Heart right ventricle (tissue), 16 donors: ENCODE measurements at places on chromosomes 6 and 20. TPM values are rescaled to one million over a fixed set of nuclear protein-coding genes. Genes with fewer than 3 reads are reported as not detected.

Gene C20orf202
- 0.90 TPM for total RNA-seq

Gene CST2
- total RNA-seq: not detected

Gene MTFR2
- total RNA-seq: not detected

Gene SH3BGRL2
- total RNA-seq: 7.4 TPM

Gene LY86
- total RNA-seq: 2.4 TPM

Gene TNF
- 0.49 TPM for total RNA-seq

Gene AFDN
- total RNA-seq: 52.3 TPM

Gene BCAS1
- total RNA-seq: not detected

Gene PAX1
- not detected for total RNA-seq

Gene LAMA5
- 65.4 TPM for total RNA-seq

Gene SLC44A4
- 0.24 TPM for total RNA-seq

Gene DSTN
- 692 TPM for total RNA-seq

Gene UBE2C
- 8.6 TPM for total RNA-seq

Gene SFTA2
- total RNA-seq: not detected

Gene BFSP1
- total RNA-seq: 0.76 TPM

Gene BCAS4
- 1.3 TPM for total RNA-seq

Gene OR2B3
- total RNA-seq: not detected

Gene SF3B5
- total RNA-seq: 119 TPM

Gene SLC26A8
- not detected for total RNA-seq

Gene ARMH2
- total RNA-seq: not detected

Gene WFDC10A
- not detected for total RNA-seq

Gene TRIM31
- total RNA-seq: not detected

Gene GPR6
- not detected for total RNA-seq

Gene CSE1L
- total RNA-seq: 47.6 TPM

Gene C6orf62
- total RNA-seq: 37.0 TPM

Gene PPIL4
- 22.0 TPM for total RNA-seq

Gene GNMT
- total RNA-seq: 1.2 TPM

Gene MUC21
- total RNA-seq: not detected

Gene SLCO4A1
- 2.1 TPM for total RNA-seq

Gene SLC4A11
- 0.23 TPM for total RNA-seq

Gene PSMA7
- 188 TPM for total RNA-seq

Gene ZBTB12
- 2.3 TPM for total RNA-seq

Gene KIAA1755
- 7.7 TPM for total RNA-seq

Gene SYNGAP1
- 3.6 TPM for total RNA-seq

Gene FAM162B
- total RNA-seq: 2.3 TPM

Gene MATN4
- total RNA-seq: not detected

Gene MLN
- not detected for total RNA-seq

Gene TPBG
- total RNA-seq: 2.8 TPM

Gene RUNX2
- 1.8 TPM for total RNA-seq

Gene ZNF334
- 1.1 TPM for total RNA-seq

Gene CAPN11
- not detected for total RNA-seq

Gene OR2H1
- not detected for total RNA-seq

Gene NUDT3
- 50.8 TPM for total RNA-seq

Gene MCUR1
- 33.3 TPM for total RNA-seq

Gene METTL24
- total RNA-seq: 2.4 TPM

Gene BMP6
- 2.4 TPM for total RNA-seq

Gene LY6G6F
- total RNA-seq: not detected

Gene IMPG1
- not detected for total RNA-seq

Gene RPS6KA2
- total RNA-seq: 89.4 TPM

Gene SLC22A1
- total RNA-seq: 0.39 TPM

Gene BTNL2
- not detected for total RNA-seq

Gene ARHGAP40
- total RNA-seq: not detected

Gene ZBTB46
- total RNA-seq: 14.2 TPM

Gene CCM2L
- total RNA-seq: 8.9 TPM

Gene SNAI1
- 1.9 TPM for total RNA-seq

Gene PI16
- total RNA-seq: 4.4 TPM

Gene DLL1
- total RNA-seq: 16.3 TPM

Gene EBF4
- 4.9 TPM for total RNA-seq
